Panc1 (cell line): ENCODE measurements at places on chromosomes 12 and 14. TPM values are rescaled to one million over a fixed set of nuclear protein-coding genes. Genes with fewer than 3 reads are reported as not detected.

Gene BHLHE41
- 147 TPM for total RNA-seq

Gene IL31
- total RNA-seq, result not detected

Gene PHLDA1
- 159 TPM for total RNA-seq

Gene MGP
- total RNA-seq, result 0.72 TPM

Gene ASIC1
- total RNA-seq, result 13.5 TPM

Gene RDH5
- 2.8 TPM for total RNA-seq

Gene KRT6B
- total RNA-seq, result not detected

Gene BIN2
- 0.39 TPM for total RNA-seq

Gene CLEC9A
- total RNA-seq, result not detected

Gene LRRK2
- 0.13 TPM for total RNA-seq

Gene CD9
- 103 TPM for total RNA-seq

Gene NPFF
- not detected for total RNA-seq

Gene RBP5
- not detected for total RNA-seq

Gene POMT2
- 43.5 TPM for total RNA-seq

Gene NRXN3
- not detected for total RNA-seq

Gene RILPL2
- total RNA-seq, result 5.4 TPM

Gene IAPP
- total RNA-seq, result not detected

Gene COQ5
- 42.9 TPM for total RNA-seq

Gene JAG2
- total RNA-seq, result 43.7 TPM

Gene NKX2-8
- 0.18 TPM for total RNA-seq

Gene PMEL
- total RNA-seq, result 1.2 TPM

Gene LPAR5
- not detected for total RNA-seq

Gene LTBP2
- 69.8 TPM for total RNA-seq

Gene INHBC
- not detected for total RNA-seq

Gene NTN4
- 17.1 TPM for total RNA-seq

Gene RNFT2
- total RNA-seq, result 12.3 TPM

Gene ALDH2
- total RNA-seq, result 9.0 TPM

Gene CAPZA3
- total RNA-seq, result not detected

Gene RIN3
- total RNA-seq, result 10.9 TPM

Gene PRR4
- 1.1 TPM for total RNA-seq

Gene CACNA2D4
- total RNA-seq, result 0.15 TPM

Gene ZC2HC1C
- total RNA-seq, result 5.2 TPM

Gene OR6C1
- total RNA-seq, result not detected

Gene FAM181A
- not detected for total RNA-seq

Gene SYT10
- not detected for total RNA-seq

Gene GARIN6
- not detected for total RNA-seq

Gene PEBP1
- total RNA-seq, result 168 TPM

Gene PIWIL1
- not detected for total RNA-seq

Gene SMAGP
- total RNA-seq, result 2.4 TPM

Gene OAS1
- 4.5 TPM for total RNA-seq
